H1 (cell line): ENCODE measurements at places on chromosomes 1 and 21. TPM values are rescaled to one million over a fixed set of nuclear protein-coding genes. Genes with fewer than 3 reads are reported as not detected.

DNA sequence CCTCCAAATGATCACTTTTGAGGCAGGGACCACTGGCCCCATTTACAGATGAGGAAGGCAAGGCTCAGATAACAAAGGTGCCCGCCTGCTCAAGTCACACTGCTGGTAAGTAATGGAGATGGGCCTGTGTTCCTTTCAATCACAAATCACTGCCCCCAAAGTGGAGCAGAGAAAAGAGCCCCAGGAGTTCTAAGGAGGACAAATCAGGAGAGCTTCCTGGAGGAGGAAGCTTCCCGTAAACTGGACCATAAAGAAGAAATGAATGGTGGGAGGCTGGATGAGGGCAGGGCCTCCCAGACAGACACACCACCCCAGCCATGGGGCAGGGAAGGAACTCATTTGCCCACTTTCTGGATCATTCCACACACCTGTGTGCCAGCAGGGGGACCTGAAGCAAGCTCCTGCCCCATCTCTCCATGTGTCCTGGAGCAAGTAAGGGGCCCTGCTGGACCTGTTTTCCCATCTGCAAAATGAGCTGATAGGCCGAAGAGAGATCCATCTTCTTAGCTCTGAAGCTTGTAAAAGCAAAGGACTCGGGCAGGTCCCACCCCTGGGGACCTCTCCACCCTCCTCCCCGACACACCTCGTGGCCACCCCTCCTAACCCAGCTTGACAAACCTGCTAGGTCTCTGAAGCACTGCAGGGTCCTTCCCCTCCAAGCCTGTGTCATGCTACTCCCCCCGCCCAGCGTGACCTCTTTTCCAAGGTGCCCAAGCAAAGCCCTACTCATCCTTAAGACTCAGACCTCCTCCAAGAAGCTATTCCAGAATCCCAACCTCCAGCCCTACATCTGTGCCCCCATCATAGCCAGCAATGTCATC, 5.5 kb downstream of the LAPTM5 start:
- H3K4me1 ChIP-seq = no peaks in the 10 kb centered on the region
- H3K27ac ChIP-seq = no peak overlapping the region
- DNase-seq = no peak
- no peaks in the 10 kb centered on the region for H3K27me3 ChIP-seq
- H3K4me3 ChIP-seq = no peak overlapping the region
- no peaks in the 10 kb centered on the region for H3K36me3 ChIP-seq

DNA sequence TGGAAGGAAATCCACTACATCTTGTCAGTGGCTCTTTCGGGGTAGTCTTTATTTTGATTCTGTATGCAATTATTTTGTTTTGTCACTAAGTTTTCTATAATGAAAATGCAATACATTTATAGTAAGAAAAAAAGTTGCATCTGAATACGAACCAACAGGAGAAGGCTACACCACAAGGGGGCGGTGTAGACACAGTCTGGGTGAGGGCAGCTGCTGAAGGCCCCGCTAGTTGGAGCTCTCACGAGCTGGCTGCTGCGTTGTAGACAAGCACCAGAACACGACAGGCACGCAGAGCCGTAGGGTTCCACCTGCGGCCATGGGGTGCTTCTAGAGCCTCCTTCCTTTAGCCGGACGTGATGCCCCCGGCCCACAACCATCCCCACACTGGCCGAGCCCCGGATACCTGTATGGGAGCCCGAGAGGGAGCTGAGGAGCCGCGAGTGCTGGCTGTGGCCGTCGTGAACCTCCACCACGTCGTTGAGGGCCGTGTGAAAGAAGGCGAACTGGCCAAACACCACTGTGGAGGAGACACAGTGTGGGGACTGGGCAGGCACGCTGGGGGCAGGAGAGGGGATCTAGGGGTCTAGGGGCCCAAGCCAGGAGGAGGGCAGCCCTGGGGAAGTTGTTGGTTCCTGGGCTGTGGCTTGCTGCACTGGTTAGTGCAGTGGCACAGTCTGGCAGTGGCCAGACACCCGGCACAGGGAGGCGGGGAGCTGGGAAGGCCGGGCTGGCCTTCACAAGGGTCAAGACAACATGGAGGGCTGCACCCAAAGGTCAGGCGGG, 160.8 kb downstream of the ZSCAN20 start:
- H3K36me3 ChIP-seq = no peaks in the 10 kb centered on the region
- no peak overlapping the region for H3K4me3 ChIP-seq
- no peak overlapping the region for H3K27ac ChIP-seq
- H3K4me1 ChIP-seq = peaks cover 12% of the 10 kb centered on the region

DNA sequence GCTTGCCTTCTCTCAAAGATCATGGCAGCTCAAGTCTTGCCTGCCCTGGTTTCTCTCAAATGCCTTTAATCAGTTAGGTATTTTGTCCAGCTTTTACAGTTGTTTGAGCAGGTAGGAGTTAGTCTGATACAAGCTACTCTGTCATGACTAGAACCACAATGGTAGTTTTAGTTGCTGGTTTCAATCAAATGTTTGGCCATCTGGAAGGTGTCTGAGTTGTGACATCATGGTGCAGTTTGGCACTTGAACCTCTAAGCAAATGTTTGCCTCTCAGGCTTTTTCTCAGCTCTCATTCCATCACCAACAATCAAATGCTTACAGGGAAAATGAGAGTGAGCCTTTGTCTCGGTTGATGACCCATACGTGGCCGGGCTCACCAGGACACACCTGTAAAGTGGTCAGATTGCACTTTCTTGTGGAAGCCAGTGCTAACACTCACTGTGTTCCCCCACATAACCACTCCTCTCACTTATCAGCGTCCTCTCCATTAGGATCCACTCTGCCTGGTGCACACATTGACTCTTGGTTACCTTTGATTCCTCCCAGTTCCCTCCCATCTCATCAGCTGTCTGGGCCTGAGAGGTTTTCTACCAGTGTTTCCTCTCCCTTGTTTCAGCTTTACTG, 67.5 kb downstream of the CCDC185 start:
- H3K4me1 ChIP-seq = no peaks in the 10 kb centered on the region
- H3K27ac ChIP-seq = no peak overlapping the region
- H3K36me3 ChIP-seq = no peaks in the 10 kb centered on the region

DNA sequence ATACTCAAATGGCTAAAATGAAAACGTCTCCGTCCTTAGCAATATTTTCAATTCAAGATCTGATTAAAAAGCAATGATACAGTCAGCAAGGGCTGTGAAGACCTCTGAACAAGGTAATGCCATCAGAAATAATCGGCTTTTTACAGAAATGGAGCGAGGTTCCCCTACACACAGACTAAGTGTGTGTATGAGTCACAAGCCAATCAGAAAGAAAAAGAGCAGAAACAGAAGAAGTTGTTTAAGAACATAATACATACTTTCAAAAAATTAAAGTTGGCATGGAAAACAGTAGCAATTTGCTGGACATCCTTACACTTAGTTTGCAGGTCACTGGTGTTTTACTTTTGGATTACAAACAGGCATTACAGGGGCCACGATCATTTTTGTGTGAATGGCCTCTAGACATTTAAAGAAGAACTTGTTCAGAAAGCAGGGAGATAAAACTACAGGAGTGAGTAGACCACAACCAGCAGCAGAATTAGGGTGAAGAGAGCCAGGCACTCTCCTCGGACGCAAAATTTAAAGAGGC, 350.0 kb upstream of the RUNX1 start:
- H3K27ac ChIP-seq = no peak overlapping the region
- no peak for DNase-seq
- H3K4me1 ChIP-seq = peaks cover under 1% of the 10 kb centered on the region; the same call in 1 of the 2 replicates

DNA sequence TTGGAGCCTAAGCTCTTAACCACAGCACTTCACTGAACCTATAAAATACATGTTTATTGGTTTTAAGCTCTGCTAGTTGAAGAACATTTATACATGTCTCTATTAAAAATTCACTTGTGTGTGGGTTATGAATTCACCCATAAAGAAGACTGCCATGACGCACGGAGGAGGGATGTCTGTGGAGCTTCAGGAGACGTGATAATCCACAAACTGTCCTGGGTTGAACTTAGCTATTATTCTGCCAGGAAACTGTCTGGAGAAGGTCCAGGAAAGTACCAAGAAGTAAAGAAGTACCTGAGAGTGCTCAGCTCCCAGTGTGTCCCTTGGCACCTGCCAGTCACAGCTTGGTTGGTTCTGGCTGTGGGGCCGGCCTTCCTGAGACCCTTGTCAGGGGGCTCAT, 56.3 kb downstream of the DDR2 start:
- H3K4me1 ChIP-seq = peaks cover 6% of the 10 kb centered on the region
- no peaks in the 10 kb centered on the region; the same call in 1 of the 2 replicates for H3K27me3 ChIP-seq
- no peak for DNase-seq
- no peak overlapping the region for H3K4me3 ChIP-seq

- no peaks in the 10 kb centered on the region for H3K36me3 ChIP-seq
- H3K4me1 ChIP-seq = no peaks in the 10 kb centered on the region
- no peaks in the 10 kb centered on the region for H3K27me3 ChIP-seq
- H3K27ac ChIP-seq = no peak overlapping the region
- DNase-seq = no peak
Observed at GRCh38 chr1:71687376-71687775, 595.0 kb downstream of the NEGR1 start.

The ETV3 gene
- total RNA-seq = 23.8 and 26.6 TPM in 2 replicates

The GLIS1 gene
- total RNA-seq = 0.21 and 0.22 TPM in 2 replicates

The OR2T5 gene
- not detected in 2 replicates for total RNA-seq

DNA sequence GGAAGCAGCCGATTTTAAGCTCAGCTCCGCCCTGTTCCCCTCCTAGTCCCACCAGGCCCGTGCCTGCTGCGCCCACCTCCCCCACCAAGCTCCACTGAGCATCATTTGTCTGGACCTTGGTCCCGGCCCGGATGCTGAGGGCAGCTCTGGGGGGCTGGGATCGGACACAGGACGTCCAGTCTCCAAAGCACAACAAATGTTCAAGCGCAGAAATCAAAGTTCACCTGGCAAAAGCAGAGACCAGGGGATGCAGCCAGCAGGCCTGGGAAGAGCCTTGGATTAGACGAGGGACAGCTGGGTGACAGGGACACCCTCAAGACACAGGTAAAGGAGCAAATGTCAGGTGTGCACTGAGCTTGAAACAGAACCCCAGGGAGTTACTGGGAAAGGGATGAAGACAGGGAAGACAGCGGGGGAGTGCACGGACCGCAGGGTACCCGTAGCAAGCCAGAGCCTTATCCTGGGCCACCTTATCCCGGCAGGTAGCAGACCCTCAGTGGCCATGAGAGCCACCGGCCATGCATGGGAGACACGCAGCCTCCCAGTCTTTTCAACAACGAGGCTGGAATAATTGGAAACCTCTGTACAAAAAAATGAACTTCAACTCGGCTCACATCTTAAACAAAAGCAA, 22.2 kb upstream of the TMEM52 start:
- no peak overlapping the region for H3K27ac ChIP-seq
- no peaks in the 10 kb centered on the region for H3K4me1 ChIP-seq

The BMP8A gene
- total RNA-seq = 0.43 and 0.63 TPM in 2 replicates

DNA sequence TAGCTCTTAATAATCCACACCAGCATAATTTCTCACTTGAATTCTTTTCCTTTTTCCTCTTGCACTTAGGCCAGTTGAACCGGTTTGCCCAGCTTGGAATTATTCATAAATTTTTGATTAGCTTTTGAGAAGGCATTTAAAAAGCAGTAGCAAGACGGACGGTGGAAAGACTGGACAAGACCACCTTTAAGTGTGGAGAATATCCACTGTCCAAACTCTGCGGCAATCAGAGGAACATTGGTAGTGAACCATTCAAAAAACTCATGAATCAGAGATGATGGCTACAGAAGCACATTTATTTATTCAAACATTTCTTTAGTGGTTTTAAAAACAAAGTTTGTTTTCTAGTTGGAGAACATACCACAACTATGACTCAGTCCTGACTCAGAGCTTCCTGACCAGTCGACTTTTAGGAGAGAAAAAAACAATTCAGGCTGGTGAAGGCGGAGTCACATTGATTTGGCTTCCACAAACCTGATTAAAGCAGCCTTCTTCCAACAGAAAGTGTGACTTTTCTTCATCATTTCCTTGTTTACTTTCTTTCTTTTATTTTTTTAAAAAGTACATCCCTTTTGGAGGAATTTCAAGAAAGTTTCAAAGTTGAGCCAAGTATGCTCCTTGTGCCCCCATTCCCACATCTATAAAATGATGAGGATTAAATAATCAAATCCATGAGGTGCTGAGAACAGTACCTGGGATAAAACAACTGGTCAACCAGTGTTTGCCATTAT, 128.8 kb downstream of the ADSS2 start:
- no peaks in the 10 kb centered on the region for H3K4me1 ChIP-seq
- DNase-seq = no peak
- H3K4me3 ChIP-seq = no peak overlapping the region
- H3K27ac ChIP-seq = no peak overlapping the region
- no peaks in the 10 kb centered on the region for H3K36me3 ChIP-seq

- DNase-seq = no peak
- no peaks in the 10 kb centered on the region for H3K36me3 ChIP-seq
- no peaks in the 10 kb centered on the region for H3K27me3 ChIP-seq
Observed at GRCh38 chr1:180510882-180511281, 8.5 kb upstream of the ACBD6 start.

The PTAFR gene
- total RNA-seq = 1.2 TPM in 2 replicates

GRCh38 chr1:110798691-110799256, 74.2 kb upstream of the CD53 start:
- DNase-seq = no peak
- no peaks in the 10 kb centered on the region for H3K4me1 ChIP-seq
- no peaks in the 10 kb centered on the region for H3K36me3 ChIP-seq
- H3K27me3 ChIP-seq = no peaks in the 10 kb centered on the region; the same call in 1 of the 2 replicates
- H3K4me3 ChIP-seq = no peak overlapping the region
- H3K27ac ChIP-seq = no peak overlapping the region

GRCh38 chr1:109802136-109802900, 38.6 kb upstream of the EPS8L3 start:
- DNase-seq = no peak
- H3K36me3 ChIP-seq = no peaks in the 10 kb centered on the region

- H3K36me3 ChIP-seq = no peaks in the 10 kb centered on the region
- H3K27me3 ChIP-seq = no peaks in the 10 kb centered on the region
- no peak overlapping the region for H3K4me3 ChIP-seq
- H3K27ac ChIP-seq = no peak overlapping the region
- DNase-seq = no peak
- H3K4me1 ChIP-seq = no peaks in the 10 kb centered on the region
Observed at GRCh38 chr1:193189442-193190095, 3.2 kb upstream of the B3GALT2 start.

DNA sequence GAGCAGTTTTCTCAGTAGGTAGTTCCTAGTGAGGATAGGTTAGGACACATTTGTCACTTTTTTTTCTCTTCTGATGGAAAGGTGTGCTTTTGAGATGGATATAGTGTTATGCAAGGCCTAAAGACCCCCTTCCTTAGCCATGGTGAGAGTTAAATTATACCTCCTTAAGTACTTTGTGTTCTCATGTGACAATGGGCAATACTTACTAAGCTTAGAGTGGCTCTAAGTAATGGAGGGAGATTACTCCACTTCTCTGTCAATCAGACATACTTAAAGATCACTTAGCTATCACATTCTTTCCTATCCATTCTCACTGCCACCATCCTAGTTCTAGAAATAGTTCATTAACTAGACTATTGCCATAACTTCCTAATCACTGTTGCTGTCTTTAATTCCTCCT, 265.6 kb downstream of the PBX1 start:
- no peak overlapping the region for H3K4me3 ChIP-seq
- no peak for DNase-seq
- H3K4me1 ChIP-seq = no peaks in the 10 kb centered on the region
- no peaks in the 10 kb centered on the region for H3K27me3 ChIP-seq
- no peak overlapping the region for H3K27ac ChIP-seq

- no peaks in the 10 kb centered on the region for H3K36me3 ChIP-seq
- no peaks in the 10 kb centered on the region for H3K27me3 ChIP-seq
- no peak overlapping the region for H3K27ac ChIP-seq
- H3K4me3 ChIP-seq = no peak overlapping the region
- peaks cover 19% of the 10 kb centered on the region for H3K4me1 ChIP-seq
- no peak for DNase-seq
Observed at GRCh38 chr1:16177306-16177705, 21.4 kb upstream of the EPHA2 start.

The C1orf21 gene
- total RNA-seq = 49.9 and 51.0 TPM in 2 replicates

The TMEM81 gene
- 5.8 and 5.9 TPM in 2 replicates for total RNA-seq

The FNDC7 gene
- 0.13 and 0.36 TPM in 2 replicates for total RNA-seq

GRCh38 chr21:28018741-28019669, 973.7 kb downstream of the LTN1 start:
- DNase-seq = no peak
- no peak overlapping the region for H3K4me3 ChIP-seq
- no peaks in the 10 kb centered on the region for H3K4me1 ChIP-seq
- no peak overlapping the region for H3K27ac ChIP-seq

The SPOCD1 gene
- 1.8 and 2.0 TPM in 2 replicates for total RNA-seq
